ENCODE measurements at places on chromosomes 7 and 10.

DNA sequence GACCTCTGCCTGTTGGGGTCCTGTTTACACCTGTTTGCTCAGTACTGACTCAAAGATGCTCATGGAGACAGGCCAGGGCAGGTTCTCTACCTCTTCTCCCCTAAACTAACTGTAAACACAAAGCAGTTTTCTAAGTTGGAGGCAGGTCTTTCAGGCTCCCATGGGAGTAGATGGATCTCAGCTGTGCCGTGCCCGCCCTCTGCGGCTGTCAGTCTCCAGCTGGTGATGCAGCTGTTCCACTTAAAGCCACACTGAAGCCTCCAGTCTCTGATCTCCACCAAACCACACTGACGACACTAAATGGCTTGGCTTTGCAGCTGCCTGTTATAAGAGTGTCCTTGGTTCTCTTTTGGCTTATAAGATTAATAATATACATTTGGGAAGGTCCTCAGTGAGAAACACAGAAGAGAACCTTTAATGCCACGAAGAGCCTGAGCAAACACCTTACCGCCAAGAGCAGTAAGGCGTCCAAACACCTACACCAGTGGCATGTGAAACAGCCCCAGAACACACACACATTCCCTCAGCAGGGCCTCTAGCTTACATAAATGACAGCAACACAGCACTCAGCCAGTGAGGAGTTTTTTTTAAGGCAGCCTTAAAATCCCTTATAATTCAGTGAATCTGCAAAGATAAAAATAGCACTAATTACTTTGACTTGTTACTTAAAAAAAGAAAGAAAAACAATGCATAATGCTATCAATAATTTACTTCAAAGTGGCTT lies 60.4 kb upstream of the KCNIP2 start:
- no peak for DNase-seq

- DNase-seq: no peak
Observed at GRCh38 chr10:13511409-13511808, 17.4 kb downstream of the BEND7 start.

DNA sequence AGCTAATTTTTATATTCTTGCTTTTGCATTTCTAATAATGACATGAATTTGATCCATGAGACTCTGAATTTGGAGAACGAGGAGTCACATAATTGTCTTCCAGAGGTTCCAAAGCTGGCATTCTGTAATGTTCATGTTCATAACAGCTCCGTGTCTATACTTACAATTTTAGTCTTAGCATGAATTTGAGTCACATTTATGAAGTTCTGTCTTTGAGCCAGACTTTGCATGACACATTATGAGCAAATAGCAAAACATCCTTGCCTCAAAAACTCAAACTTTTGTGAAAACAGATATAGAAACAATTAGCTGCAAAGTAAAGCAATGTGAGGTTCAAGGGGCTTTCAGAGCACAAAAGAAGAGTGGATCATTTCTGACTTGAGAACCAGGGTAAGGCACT lies 44.5 kb upstream of the CAV2 start:
- no peak for DNase-seq

DNA sequence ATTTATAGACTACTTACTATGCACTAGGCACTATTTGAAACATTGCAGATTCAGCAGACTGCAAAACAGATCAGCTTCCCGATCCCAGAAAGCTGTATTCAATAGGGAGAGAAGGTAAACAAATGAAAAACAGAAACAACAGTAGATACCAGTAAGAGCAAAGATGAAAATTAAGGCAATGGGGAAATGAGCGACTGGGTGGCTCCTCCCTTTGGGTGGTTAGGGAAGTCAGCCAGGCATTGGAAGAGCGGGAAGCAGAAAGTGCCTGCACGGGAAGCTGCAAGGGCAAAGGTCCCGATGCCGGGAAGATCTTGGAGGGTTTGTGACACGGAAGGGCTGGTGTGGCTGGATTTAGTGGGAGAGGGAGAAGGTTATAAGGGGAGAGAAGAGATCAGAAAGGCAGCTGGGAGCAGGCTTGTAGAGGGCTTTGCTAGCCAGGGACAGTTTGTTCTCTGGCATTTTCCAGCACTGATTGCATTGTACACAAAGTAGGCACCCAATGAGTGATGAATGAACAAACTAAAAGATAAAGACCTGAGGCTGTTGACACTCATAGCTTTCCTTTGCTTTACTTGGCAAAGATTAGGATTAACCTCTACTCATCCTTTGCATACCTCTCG lies 67.8 kb downstream of the NAMPT start:
- DNase-seq: no peak

DNA sequence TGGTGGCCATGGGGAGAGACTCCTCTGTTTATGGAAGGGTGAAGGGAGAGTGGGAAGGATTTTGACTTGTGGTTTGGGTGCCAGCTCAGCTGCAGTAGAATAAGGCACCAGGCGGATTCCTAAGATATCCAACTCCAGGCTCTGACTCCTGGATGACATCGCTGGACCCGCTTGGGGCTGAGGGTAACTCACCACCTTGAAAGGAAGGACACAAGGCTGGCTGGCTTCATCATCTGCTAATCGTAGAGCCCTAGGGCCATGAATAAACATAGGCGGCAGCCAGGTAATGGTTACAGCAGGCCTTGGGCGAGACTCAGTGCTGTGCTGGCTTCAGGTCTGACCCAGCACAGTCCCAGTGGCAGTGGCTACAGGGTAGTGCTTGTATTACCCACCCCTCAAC lies 16.7 kb upstream of the LIPK start:
- no peak for DNase-seq

DNA sequence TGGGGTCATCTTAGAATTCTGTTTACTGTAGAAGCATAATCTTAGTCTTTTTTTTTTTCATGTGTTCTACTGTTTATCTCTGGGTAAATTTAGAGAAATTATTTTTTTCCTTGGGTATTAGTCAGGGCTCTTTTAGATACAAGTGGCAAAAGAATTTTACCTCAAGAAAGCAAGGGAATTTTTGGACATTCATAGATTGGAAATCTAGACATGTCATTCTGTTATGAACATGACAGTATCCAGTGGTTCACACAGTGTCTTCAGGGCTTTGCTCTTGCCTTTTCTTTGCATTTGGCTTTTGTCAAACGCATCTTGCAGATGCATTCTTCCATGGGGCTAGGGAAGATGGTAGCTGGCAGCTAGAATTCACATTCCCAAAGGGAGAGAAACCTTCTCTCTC lies 13.7 kb upstream of the TAS2R41 start:
- no peak for DNase-seq

DNA sequence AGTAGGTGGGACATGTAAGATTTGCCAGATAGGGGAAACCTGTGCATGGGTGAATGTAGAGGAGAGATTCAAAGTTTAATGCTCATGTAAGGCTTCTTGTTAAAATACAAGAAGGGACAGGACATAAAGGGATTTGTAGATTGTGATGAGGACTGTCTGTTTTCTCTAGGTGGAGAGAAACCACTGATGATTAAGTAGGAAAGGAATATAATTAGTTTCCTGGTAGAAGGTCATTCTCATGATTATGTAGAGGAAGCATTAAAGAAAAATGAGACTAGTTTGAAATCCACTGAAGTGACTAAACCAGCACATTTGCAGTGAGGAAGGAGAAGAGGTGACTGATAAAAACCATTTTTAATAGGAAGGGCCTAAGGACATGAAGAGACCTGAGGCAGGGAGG lies 19.6 kb upstream of the MACC1 start:
- no peak for DNase-seq

GRCh38 chr7:6250364-6250833 lies 22.0 kb downstream of the CYTH3 start:
- DNase-seq: no peak

DNA sequence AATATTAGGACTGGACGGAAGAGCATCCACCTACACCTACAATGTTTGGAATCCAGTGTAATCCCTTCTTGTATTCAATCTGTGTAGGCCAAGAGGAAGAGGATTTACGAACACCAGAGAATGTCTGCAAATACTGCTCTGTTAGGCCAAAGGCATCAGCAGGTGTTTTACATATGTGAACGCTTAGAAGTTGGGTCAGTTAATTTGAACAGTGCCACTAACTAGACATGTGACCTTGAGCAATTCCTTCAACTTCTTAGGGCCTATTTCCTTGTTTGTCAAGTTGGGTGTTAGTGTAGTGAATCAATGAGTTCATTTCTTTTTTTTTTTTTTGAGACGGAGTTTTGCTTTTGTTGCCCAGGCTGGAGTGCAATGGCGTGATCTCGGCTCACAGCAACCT lies 35.4 kb downstream of the MYPN start:
- DNase-seq: no peak

GRCh38 chr10:99497343-99498025 lies 35.3 kb upstream of the NKX2-3 start:
- no peak for DNase-seq

DNA sequence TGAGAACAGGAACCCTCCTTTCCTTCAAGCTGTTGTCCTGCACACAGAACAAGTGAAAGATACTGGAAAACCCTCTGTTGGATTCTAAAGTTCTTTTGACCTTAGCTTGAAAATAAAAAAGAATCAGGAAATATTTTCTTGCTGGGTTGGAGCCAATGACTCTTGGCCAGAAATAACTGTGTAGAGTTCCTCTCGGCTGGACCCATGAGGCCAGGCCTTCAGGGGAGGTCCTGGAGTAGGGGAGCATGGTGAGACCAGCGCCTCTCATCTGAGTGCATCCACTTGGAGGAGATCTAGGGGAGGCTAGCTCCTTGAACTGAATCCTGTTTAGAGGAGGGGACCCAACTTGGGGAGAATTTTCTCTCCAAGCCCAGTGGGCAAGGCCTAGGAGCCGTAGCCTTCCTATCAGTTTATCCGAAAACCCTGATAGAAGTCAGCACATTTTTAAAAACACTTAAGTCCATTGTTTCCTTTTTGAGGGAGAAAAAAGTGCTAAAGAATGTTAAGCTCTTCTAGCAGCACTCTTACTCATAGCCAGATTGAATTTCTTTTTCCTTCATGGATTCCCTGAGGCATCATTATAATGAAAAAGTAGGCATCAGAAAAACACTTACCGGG lies 635.7 kb upstream of the ANKRD30A start:
- no peak for DNase-seq

- no peak for DNase-seq
Observed at GRCh38 chr7:26620352-26620751, 244.0 kb downstream of the SKAP2 start.

GRCh38 chr7:101428093-101428866 lies 65.6 kb downstream of the COL26A1 start:
- DNase-seq: no peak

GRCh38 chr10:29244978-29245377 lies 43.9 kb upstream of the LYZL1 start:
- DNase-seq: no peak

- no peak for DNase-seq
Observed at GRCh38 chr10:111034598-111035310, 42.1 kb upstream of the ADRA2A start.

GRCh38 chr7:30144657-30145306 lies 10.0 kb downstream of the MTURN start:
- DNase-seq: no peak

GRCh38 chr10:75505840-75506506 lies 74.5 kb downstream of the LRMDA start:
- DNase-seq: no peak
